WTC11 (cell line): ENCODE measurements at places on chromosomes 7 and 10. TPM values are rescaled to one million over a fixed set of nuclear protein-coding genes. Genes with fewer than 3 reads are reported as not detected.

DNA sequence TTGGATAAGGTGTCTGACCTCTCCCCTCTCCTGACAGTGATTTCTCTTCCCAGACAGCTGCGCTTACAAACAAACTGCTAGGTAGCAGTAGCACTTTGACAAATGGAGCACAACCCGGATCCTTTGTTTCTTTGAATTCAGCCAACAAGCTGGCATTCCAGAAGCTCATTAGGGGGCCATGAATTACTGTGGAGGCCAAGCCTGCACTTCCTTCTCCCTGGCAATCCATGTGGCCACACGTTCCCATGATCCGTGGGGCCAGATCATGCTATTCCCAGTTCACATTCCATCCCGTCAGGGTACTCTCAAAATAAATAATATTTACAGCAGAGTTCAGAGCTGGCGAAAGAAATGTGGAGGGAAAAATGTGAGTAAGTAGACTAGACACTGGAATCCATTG, 172.4 kb downstream of the PRPF18 start:
- H3K27me3 ChIP-seq: no peaks in the 10 kb centered on the region
- H3K4me3 ChIP-seq: no peak overlapping the region
- no peaks in the 10 kb centered on the region for H3K36me3 ChIP-seq

- peak overlapping the region; percentile 67; the same call in 1 of the 2 replicates for H3K27ac ChIP-seq
- DNase-seq: peak; percentile 31
- H3K36me3 ChIP-seq: no peaks in the 10 kb centered on the region
- peaks cover 10% of the 10 kb centered on the region for H3K27me3 ChIP-seq
- H3K4me3 ChIP-seq: peak overlapping the region; percentile 95
Observed at GRCh38 chr7:114921631-114922025, 266 bp upstream of the MDFIC start.

GRCh38 chr7:95141755-95142154, 182.6 kb downstream of the PON1 start:
- H3K4me1 ChIP-seq: peaks cover under 1% of the 10 kb centered on the region
- DNase-seq: no peak
- H3K4me3 ChIP-seq: no peak overlapping the region
- H3K27ac ChIP-seq: no peak overlapping the region
- no peaks in the 10 kb centered on the region for H3K27me3 ChIP-seq
- 0 out of 2 replicates have a peak, but pooled peaks cover 5% of the 10 kb centered on the region for H3K36me3 ChIP-seq

- no peak overlapping the region for H3K4me3 ChIP-seq
- H3K27ac ChIP-seq: no peak overlapping the region
- H3K36me3 ChIP-seq: no peaks in the 10 kb centered on the region
- no peak for DNase-seq
- H3K4me1 ChIP-seq: peaks cover 3% of the 10 kb centered on the region; the same call in 1 of the 2 replicates
Observed at GRCh38 chr10:23351926-23352519, 7.4 kb upstream of the C10orf67 start.

DNA sequence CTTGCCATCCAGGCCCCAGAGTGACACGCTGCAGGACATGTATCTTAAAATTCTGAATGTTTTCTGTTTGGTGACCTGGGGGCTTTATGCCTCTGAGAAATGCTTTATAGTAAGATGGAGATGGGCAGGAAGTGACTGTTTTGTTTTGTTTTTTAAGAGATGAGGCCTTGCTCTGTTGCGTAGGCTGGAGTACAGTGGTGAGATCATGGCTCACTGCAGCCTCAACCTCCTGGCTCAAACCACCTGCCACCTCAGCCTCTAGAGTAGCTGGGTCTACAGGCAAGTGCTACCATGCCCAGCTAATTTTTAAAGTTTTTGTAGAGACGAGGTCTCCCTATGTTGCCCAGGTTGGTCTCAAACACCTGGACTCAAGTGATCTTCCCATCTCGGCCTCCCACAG, 20.6 kb downstream of the ZNF777 start:
- no peak for DNase-seq
- H3K36me3 ChIP-seq: no peaks in the 10 kb centered on the region
- no peak overlapping the region for H3K4me3 ChIP-seq
- H3K27me3 ChIP-seq: no peaks in the 10 kb centered on the region
- H3K27ac ChIP-seq: no peak overlapping the region
- no peaks in the 10 kb centered on the region for H3K4me1 ChIP-seq

- H3K4me3 ChIP-seq: no peak overlapping the region
- peaks cover 29% of the 10 kb centered on the region for H3K4me1 ChIP-seq
- H3K27me3 ChIP-seq: peaks cover 6% of the 10 kb centered on the region
Observed at GRCh38 chr7:158327571-158328180, 259.9 kb downstream of the PTPRN2 start.

- peak; percentile 80 for DNase-seq
- peaks cover 12% of the 10 kb centered on the region for H3K27me3 ChIP-seq
- H3K27ac ChIP-seq: no peak overlapping the region
- peaks cover 10% of the 10 kb centered on the region for H3K36me3 ChIP-seq
- H3K4me1 ChIP-seq: no peaks in the 10 kb centered on the region
Observed at GRCh38 chr7:1176891-1177373, 16.9 kb upstream of the ZFAND2A start.

FBH1 gene
- 62.8 to 66.8 TPM (median 63.7 TPM) in 3 replicates for total RNA-seq

FBXL13 gene
- 1.4 to 2.2 TPM (median 1.7 TPM) in 3 replicates for total RNA-seq

SLC26A5 gene
- total RNA-seq: 0.15 to 0.46 TPM (median 0.41 TPM) in 3 replicates

HOXA13 gene
- not detected in 3 replicates for total RNA-seq

DDC gene
- not detected in 3 replicates for total RNA-seq

SSMEM1 gene
- total RNA-seq: not detected in 3 replicates

FEZF1 gene
- 11.1 to 20.0 TPM (median 11.6 TPM) in 3 replicates for total RNA-seq
